ENCODE measurements at places on chromosomes 5 and 9.

DNA sequence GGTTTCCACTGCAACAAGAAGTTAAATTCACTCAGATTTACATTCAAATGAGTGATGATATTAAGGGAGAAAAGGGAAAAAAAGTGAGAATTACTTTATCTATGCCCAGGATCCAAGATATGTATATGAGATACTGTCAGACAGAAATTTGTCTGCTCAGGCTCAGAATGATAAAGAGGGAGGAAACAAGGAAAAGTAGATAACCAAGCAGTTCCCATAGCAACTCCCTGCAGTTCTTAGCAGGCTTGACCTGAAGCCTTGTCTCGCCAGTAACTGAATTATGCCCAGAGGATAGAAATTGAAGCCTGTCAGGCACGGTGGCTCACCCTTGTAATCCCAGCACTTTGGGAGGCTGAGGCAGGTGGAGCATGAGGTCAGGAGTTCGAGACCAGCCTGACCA lies 304.4 kb downstream of the TLE1 start:
- no peak for DNase-seq

- DNase-seq = no peak
Measured at GRCh38 chr5:75037106-75037505, 15.3 kb downstream of the GCNT4 start.

- no peak for DNase-seq
Measured at GRCh38 chr5:28914297-28914696, 1875.9 kb upstream of the CDH9 start.

DNA sequence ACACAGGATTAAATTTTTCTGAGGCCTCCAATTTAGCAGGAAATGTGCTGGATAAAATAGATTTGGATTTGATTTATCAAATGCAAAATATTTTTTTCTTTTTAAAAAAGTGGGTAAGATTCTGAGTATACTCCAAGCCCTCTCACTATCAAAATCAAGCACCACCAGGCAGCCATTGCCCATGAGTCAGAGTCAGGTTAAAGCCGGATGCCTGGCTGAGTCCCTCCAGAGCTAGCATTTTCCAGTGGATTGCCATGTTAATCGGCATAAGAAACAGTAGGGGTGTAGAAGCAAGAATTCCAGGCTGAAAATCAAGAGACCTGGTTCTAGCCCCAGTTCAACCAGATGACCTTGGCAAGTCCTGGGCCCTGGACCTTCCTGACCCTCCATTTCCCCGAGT lies 85.3 kb downstream of the FAM114A2 start:
- DNase-seq = no peak

DNA sequence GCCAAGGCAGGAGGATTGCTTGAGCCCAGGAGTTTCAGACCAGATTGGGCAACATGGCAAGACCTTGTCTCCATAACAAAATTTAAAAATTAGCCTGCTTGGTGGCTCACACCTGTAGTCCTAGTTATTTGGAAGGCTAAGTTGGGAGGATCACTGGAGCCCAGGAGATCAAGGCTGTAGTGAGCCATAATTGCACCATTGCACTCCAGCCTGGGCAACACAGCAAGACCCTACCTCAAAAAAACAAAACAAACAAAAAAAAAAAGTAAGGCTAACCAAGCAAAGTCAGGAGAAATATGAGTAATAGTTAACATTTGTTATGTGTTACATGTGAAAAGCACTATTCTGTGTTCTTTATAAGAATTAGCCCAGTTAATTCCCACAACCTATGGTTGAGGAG lies 74.7 kb downstream of the FOXB2 start:
- DNase-seq = no peak

DNA sequence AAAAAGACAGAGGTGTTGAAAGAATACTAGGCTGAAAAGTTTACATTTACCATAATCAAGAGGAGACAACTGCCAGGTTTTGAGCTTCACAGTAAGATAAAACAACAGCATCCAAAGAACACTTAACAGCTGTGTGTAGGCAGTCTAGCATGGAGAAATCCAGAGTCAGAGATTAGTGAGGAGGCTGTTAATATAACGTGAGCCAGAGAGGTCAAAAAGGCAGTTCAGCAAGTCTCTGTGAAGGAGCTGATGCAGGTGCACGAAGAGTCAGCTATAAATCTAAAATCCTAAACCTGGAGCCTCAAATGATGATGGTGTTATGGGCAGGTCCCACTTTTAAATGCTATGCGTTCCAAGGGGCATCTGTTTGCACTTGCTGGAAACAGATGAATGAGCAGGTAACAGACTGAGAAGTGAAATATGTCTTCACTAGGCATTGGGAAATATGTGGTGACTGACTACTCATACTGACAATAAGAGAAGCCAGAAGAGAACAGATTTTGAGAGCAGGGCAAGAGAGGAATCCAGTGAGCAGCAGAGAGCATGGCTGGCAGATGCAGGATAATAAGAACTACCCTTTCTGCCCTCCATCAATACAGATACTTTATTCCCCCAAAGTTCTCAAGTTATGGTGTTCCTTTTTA lies 8.7 kb downstream of the APTX start:
- no peak for DNase-seq

DNA sequence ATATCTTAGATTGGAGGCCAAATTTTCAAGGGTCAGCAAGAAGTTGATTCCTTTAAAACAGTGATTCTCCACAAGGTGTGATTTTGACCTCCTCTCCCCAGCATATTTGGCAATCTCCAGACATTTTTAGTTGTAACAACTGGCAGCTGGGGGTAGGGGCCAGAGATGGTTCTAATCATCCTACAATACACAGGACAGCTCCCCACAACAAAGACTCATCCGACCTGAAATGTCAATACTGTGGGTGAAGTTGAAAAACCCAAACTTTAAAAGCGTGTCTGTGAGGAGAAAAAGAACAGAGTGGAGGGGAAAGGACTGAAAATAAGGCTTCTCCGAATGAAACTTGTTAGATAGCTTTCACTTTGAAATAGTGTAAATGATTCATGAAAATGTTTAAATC lies 10.0 kb upstream of the STRBP start:
- DNase-seq = no peak

GRCh38 chr5:151686674-151687407 lies at the start of gene SPARC:
Gene SPARC, minus strand, starts transcription at chr5:151686915. Its CDS starts 10,727 bp downstream, at chr5:151676188.
- DNase-seq = no peak

- DNase-seq = no peak
Measured at GRCh38 chr5:158877124-158877581, 222.6 kb downstream of the EBF1 start.

DNA sequence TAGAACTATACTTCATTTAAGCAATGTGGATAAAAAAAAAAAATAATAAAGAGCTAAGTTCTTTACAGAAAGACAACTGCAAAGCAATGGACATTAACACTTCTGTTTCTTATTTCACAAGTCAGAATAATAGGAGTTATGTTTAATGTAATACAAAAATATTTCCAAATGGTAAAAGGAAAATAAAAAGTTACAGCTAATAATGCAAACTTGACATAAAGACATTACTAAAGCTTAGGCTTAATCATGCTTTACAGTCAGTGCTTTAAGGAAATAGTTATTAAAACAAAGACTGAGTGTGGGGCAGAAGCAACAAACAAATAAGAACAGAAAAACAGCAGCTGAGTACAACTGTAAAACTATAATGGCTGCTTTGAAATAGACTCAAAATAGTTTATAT lies 56.7 kb downstream of the ZFR start:
- DNase-seq = no peak

GRCh38 chr5:39570403-39571027 lies 145.7 kb upstream of the DAB2 start:
- DNase-seq = no peak

DNA sequence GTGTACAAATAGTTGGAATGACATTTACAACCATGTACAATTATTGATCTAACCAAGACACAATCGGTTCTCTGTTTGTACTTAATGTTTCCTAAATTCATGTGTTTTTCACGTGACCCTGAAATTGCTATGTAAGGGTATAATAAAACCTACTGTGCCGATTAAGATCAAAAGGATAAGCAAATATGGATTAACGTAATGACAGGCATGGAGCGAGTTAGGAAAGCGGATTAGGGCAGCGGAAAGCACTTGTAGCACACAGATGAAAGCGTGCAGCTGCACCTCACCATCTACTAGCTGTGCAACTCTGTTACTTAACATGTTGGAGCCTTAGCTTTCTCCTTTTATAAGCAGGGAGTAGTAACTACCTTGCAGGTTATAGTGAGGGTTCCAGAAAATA lies 38.3 kb upstream of the ZFYVE16 start:
- DNase-seq = no peak

DNA sequence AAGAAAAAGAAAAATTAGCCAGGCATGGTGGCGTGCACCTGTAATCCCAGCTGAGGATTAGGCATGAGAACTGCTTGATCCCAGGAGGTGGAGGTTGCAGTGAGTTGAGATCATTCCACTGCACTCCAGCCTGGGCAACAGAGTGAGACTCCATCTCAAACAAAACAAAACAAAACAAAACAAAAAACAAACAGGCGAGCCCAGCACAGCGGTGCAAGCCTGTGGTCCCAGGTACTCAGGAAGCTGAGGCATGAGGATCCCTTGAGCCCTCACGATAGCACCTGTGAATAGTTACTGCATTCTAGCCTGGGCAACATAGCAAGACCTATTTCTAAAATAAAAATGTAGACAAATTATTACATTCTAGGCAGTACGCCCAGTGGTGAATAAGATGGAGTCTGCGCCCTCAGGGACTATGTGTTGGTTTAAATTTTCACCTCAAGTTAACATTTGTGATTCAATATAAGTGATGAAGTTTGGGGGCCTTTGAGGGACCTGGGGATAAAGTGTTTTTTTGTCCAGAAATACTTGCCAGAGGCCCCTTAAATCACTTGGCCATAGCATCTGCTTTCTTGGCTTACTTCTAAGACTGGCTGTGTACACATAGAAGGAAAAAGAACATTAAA lies 3.4 kb upstream of the GAPVD1 start:
- no peak for DNase-seq

GRCh38 chr5:107389130-107389774 lies 281.5 kb downstream of the EFNA5 start:
- DNase-seq = no peak

GRCh38 chr9:131977109-131977838 lies 102.4 kb downstream of the MED27 start:
- no peak for DNase-seq

GRCh38 chr9:130478736-130479575 lies 34.2 kb downstream of the ASS1 start:
- no peak for DNase-seq

- no peak for DNase-seq
Measured at GRCh38 chr5:122030251-122030650, 47.8 kb downstream of the LOX start.

GRCh38 chr5:111555760-111556159 lies 43.4 kb upstream of the STARD4 start:
- no peak for DNase-seq

DNA sequence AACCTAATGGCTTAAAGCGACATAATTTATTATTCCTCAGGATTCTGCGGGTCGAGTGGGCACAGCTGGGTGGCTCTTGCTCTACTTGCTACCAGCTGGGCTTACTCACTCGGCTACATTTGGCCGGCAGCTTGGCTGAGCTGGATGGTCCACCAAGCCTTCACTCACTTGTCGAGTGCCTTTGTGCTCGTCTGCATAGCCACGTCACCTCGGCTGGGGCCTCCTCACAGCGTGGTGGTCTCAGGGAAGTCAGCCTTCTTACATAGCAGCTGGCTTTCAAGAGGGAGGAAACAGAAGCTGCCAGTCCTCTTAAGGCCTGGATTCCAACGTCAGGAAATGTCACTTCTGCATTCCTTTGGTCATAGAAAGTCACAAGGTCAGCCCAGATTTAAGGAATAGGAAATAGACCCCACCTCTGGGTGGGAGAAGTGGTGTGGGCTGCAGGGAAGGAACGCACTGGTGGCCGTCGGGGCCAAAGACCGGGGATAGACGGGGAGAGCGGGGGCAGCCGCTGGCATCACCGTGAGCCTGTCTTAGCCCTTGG lies 75.1 kb upstream of the RUFY1 start:
- DNase-seq = no peak

DNA sequence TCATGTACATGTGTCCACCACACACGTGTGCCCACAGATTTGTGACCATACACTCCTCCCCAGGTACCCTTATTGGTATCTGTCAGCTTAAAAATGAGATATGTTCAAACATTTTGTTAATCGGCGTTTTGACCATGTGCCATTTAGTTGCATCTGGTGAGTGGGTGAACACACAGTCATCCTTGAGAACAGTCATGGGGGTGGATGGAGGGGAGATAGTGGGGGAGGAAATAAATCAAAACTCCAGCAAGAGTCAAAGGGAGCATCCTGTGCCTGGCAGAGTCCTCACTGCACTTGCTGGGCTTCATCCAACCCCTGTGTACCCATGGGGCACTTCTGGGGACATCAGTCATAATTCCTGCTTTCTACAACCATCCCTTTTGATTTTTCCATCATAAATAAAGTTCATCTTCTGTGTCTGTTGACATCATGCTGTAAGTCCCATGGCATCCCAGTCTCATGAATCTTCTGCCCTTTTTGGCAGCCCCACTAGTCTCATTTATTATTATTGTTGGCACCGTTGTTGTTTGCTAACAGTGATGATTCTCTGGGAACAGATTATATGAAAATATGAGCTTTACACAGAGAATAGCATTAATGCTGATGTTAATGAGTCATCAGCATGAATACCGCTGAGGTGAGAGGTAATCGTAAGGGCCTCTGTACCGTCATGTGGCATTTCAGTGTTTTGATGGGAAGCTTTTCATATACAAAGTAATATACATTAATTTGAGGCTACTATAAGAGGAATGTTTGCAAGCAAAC lies 24.4 kb upstream of the CLK4 start:
- no peak for DNase-seq

GRCh38 chr5:164487939-164488338 lies 982.5 kb downstream of the MAT2B start:
- no peak for DNase-seq

- no peak for DNase-seq
Measured at GRCh38 chr5:68303754-68304420, 88.3 kb downstream of the PIK3R1 start.

- no peak for DNase-seq
Measured at GRCh38 chr9:123346026-123346425, 10.0 kb upstream of the CRB2 start.

- DNase-seq = no peak
Measured at GRCh38 chr5:148902478-148902877, 76.1 kb downstream of the ADRB2 start.

DNA sequence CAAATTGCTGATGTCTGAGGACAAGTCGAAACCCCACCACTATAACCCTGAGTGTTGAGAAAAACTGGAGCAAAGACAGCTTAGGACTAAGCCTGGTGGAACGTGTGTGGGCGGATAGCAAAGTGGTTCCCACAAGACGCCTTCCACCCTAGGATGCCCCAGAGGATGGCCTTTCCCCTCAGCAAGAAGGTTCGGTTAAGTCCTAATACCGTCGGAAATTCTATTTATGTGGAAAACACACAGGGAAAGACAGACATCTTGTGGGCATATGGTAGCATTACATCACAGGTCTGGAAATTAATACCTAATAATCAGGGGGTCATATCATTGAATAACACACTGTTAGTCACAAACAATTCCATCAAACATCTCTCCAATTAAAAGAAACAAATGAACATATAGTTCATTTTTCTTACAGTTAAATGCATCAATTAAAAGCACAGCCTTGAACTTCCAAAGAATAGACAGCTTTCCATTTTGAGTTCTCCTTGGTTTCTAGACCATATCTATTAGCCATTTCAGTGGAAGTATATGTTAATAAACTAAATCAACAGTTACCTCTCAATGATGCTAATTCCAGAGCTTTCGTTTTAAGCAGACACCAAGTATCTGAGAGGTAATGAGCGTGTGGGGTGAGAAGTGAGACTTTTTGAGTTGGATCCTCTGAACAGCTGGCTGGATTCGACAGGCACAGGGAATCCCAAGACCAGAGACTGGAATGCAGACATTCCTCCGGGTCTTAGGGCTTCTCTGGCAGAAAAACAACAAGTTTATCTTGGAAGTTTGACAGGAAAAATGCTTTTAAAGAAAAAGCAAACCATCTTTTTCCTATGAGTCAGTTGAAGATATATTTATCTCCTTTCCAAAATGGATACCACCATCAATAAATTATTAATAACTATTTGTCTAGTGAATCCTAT lies 2.9 kb upstream of the ICE1 start:
- no peak for DNase-seq
